ENCODE measurements at places on chromosomes 6 and 20.

- DNase-seq: no peak
These were observed 95.0 kb downstream of the CDH26 start for GRCh38 chr20:60053125-60053817.

DNA sequence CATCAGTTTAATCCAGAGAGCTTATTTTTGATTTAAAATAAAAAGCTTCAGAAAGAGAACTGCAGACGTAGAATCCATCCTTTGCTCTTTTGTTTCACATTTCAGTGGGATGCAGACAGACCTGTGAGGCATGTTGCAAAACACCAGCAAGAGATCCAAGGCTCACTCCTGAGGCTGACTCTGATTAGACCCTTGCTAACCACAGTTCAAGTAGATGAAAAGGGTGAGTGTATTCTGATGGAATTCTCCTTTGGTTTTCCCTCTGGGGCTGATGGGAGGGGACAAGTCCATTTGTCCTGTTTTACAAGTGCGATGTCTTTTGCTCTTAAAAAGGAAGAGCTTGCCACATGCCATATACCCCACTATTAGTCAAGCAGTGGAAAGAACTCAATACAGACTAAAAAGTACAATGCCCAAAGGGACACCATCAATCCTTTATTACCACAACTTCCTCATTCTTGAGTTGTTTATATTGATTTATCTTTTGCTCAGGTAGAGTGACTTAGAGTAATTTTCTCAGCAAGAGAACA is 772.7 kb downstream of the MAFB start:
- no peak for DNase-seq

DNA sequence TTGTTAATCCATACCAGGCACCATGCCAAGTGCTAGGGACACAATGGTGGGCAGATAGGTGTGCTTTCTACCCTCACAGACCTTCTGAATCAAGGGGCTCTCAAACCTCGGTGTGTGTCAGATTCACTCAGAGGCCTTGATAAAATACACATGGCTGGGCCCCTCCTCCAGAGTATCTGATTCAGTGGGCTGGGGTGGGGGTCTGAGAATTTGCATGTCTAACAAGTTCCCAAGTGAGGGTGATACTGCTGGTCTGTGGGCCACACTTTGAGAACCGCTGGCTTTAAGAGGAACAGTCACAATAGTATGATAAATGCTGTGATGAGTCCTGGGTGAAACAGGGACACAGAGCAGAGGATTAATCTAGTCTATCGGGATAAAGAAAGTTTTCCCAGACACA is 35.8 kb upstream of the SIRT5 start:
- DNase-seq: no peak

DNA sequence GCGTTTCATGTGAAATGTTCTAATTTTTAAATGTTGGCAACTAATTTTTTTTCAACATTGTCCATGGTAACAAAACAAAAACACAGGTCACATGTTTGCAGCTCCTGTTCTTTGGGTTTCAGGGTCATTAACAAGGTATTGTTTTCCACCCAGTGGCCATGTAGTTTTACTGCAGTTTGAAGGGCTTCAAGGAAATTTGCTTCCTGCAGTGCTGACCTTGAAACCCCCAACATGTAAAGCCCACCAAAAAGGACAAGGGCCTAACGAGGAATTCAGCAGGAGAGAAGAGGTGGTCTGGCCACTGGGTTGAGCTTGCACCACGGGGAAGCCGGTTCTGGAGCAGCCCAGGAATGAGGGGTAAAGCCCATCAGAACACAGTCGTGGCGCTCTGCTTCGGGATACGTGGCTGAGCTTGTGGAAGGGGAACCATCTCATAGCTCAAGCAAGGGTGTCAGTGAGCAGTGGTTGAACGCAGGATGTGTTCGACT is 13.9 kb upstream of the KLHL31 start:
- DNase-seq: no peak

GRCh38 chr6:372336-372911 is 19.1 kb upstream of the IRF4 start:
- DNase-seq: no peak

DNA sequence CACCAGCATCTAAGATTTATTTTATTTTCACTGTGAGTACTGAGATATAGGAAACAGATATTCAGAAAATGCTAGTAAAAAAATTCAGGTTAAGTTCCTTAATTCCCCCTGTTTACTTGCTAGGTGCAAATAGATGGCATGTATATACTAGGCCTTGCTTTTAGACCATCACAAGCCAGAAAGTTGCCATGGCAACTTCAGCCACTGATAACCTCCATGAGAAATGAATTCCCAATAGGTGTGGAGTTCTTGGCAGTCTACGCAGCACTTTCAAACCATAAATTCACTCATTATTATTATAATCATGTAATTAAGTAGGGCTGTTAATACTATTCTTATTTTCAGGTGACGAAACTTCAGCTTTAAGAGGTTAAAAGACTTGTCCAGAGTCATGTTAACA is 251.6 kb upstream of the TFAP2D start:
- no peak for DNase-seq

- DNase-seq: no peak
These were observed 202.8 kb upstream of the BTBD3 start for GRCh38 chr20:11714886-11715285.

DNA sequence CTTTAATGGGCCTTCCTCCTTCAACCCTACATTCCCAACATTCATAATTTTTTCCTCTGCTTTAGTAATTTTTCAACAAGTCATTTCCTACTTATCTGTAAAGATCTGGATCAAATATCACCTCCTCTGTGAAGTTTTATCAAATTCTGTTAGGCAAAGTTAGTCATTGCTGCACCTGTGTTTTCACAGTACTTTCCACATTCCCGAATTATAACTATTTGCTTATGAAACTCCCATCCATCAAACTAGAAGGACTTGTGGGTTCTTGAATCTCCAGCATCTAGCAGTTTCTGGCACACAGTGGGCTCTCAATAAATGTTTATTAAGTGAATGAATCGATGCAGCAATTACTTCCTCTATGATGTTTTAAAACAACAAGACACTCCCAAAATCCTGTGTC is 257.6 kb downstream of the HDGFL1 start:
- no peak for DNase-seq

DNA sequence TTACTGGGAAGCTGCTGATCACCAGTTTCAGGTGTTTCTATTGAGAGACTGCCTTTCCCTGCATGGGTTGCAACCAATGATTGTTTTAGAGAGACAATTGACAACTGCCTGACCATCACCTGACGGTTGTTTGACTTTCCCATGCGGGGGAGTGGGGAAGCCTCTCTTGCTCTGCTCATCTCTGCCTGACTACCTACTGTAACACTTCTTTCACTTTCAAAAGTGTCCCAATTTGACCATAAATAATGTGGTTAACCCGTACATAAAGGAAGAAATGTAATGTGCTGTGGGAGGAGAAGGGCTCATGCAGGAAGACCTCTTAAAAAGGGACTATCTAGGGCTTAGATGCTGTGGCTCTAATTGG is 122.1 kb upstream of the PHACTR1 start:
- no peak for DNase-seq

DNA sequence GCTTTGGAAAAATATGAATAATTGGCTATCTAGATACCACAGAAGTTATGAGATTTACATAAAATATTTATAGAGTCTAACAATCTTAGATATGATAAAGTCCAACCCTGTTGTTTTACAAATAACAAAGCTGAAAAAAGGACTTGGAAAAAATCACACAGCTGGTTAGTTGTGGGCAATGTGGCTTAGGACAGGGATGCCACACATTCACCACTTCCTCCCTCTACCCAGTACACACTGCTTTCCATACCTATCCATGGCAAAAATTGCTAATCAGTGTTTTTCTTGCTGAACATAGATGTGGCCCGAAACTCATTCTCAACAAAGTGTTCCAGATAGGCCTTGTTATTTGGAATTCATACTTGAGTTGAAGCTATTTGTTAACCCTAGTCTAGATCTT is 147.3 kb upstream of the BMP5 start:
- no peak for DNase-seq

GRCh38 chr6:167572106-167572505 is 247.2 kb downstream of the TTLL2 start:
- no peak for DNase-seq

- DNase-seq: no peak
These were observed 115.7 kb downstream of the RWDD2A start for GRCh38 chr6:83308833-83309232.

DNA sequence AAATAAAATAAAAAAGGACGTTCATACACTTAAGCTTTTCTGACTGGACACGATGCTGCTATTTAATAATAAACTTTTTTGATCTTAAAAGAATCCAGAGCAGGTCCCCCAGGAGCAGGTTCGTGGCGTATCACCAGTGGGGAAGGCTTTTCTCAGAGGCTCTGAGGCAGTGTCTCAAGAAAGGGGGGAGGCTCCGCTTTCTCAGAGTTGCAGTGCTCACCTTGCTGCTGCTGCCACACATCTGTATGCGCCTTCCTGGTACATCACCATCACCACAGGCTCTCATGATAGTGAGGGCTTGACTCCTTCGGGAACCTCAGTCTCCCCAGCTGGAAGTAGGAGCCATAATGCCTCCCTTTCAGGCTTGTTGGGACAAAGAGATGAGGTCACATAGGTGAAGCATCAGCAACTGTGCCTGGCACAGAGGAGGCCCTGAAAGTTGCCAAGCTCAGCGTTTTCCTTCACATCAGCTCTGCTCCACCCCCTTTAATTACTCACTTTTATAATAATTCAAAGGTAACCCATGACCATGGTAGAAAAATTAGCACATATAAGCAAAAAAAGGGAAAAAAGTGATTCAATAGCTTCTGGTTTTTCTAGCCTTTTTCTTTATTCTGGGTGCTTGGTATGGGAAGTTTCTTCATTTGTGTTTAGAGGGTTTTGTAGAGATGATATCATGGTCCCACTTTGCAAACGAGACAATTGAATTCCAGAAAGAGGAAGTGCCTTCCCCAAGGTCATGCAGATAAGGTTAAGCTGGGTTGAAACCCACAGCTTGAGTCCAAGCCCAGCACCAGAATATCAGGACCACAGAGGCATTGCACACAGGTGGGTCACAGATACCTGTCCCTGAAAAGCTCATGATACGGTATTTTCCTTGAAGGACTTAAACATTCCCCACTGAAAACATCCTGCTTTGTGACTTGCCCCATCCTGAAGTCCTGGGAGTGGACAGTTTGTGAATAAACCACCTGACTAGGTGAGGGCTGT is 24.5 kb downstream of the SRSF3 start:
- DNase-seq: no peak

- no peak for DNase-seq
These were observed 24.6 kb upstream of the CTNNBL1 start for GRCh38 chr20:37669062-37669772.

DNA sequence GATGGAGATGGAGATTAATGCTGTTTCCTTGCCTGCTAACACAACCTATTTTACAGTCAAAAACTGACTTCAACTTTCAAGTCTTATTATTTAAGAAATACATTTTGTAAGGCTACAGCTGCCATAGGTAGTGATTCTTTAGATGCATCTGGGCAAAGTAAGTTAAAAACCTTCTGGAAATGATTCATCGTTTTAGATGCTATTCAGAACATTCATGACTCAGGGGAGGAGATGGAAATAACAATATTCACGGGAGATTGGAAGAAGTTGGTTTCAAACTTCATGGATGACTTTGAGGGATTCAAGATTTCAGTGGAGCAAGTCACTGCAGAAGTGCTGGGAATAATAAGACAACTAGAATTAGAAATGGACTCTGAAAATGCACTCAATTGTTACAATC is 174.9 kb upstream of the GGTLC1 start:
- no peak for DNase-seq

GRCh38 chr20:57605045-57605444 is 15.2 kb downstream of the ZBP1 start:
- DNase-seq: no peak

DNA sequence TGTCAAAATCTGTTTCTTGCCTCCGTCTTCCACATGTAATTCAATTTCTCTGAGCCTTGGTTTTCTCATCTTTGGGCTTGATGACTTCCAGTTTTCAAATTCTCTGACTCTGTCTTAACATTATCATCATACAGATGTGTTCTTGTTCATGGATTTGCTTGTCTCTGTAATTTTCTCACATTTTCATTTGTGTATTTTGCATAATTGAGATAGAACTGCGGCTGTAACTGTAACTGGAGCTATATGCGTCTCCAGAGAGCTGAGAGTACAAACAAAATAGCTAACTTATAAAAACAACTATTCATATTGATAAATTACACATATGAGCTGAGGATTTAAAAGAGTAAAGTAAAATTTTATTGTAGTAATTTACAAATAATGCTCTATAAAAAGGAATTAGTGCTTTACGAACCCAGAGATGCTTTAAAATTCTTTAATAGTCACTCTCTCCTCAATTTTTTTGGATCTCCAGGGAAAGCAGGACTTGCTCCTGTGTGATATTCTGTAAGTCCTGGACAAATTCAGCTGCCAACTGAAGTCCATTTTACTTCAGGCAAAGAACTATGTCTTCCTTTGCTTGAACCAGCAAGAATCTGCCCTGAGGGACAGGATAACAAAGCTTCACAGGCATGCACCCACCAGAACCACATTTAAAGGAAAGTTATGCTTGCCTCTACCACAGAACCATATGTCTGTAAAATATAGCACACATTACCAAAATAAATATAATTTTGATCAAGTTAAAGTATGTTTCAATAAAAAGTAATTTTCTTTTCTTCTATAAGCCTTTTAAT is 288.3 kb downstream of the KHDC1L start:
- DNase-seq: no peak

- no peak for DNase-seq
These were observed 25.4 kb upstream of the NOP56 start for GRCh38 chr20:2626853-2627541.

- DNase-seq: no peak
These were observed 79.1 kb upstream of the SLC22A23 start for GRCh38 chr6:3535776-3536435.

DNA sequence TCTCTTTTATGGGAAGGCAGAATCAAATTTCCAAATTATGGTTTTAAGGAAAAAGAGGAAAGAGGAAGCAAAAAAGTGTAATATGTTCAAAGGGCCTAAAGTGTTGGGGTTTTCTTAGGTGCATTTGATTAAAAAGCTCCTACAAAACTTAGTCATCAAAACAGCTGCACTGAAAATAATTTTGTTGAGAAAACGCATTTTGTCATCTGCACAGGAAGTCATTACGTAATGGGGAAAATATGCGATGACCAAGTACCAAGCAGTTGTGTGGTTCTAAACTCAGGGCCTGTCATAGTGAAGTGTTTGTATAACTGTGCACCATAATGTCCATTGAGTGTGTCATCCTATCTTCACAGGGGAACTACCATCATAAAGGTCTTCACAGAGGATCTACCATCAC is 15.6 kb downstream of the HAO1 start:
- no peak for DNase-seq

DNA sequence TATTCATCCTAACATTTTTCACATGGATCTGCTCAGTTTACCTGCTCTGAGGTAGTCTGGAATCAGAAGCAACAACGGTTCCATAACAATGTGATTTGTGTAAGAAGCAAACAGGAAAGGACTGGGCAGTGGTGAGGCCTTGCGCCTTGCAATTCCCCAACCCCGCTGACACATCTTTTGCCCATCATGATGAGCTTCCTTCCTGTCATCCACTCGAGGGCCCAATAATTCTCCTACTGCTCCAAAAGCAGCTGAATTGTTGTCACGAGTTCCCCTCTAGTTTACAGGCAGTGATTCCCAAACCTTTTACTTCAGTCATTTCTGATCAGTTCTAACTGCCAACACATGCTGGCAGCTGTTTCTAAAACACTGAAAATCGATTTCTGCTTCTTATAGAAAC is 22.9 kb downstream of the STX7 start:
- no peak for DNase-seq

GRCh38 chr6:72504406-72504805 is 117.5 kb upstream of the KCNQ5 start:
- DNase-seq: no peak

GRCh38 chr6:8193541-8193940 is 91.2 kb upstream of the EEF1E1 start:
- DNase-seq: no peak

Measured in stimulated activated CD8-positive, alpha-beta memory T cell treated with anti-CD3 and anti-CD28 coated beads, Interleukin-7, amount 100 ng/mL, for 4 hours (primary cell).